ENCODE measurements at places on chromosomes 4 and X.

- no peak for DNase-seq
Measured at GRCh38 chrX:109848461-109849050, 115.5 kb upstream of the ACSL4 start.

- DNase-seq: no peak
Measured at GRCh38 chr4:33724685-33725084, 2519.6 kb downstream of the ARAP2 start.

- no peak for DNase-seq
Measured at GRCh38 chrX:2710041-2710840, 19.1 kb downstream of the CD99 start.

DNA sequence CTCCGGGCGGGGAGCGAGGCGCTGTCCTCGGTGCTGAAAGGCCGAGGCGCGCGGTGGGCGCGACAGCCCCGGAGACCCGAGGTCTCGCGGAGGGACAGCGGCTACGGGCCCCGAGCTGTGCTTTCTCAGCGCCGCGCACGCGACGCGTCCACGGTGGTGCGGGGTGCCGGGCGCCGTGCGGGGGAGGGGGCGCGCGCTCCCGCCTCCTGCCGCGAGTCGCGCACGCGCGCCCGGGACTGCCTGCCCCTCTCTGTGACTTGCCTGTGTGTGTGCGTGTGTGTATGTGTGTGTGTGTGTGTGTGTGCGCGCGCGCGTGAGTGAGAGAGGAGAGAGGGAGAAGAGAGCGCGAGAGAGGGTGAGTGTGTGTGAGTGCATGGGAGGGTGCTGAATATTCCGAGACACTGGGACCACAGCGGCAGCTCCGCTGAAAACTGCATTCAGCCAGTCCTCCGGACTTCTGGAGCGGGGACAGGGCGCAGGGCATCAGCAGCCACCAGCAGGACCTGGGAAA is at the start of gene GRIA2:
GRIA2 (plus strand) TSS at position 358 of the 511 bp plus-strand sequence. CDS start 315 bp downstream, outside the sequence.
- DNase-seq: peak; percentile 29

- no peak for DNase-seq
Measured at GRCh38 chrX:100650841-100651240, 6.8 kb downstream of the SRPX2 start.

- DNase-seq: no peak
Measured at GRCh38 chr4:38130884-38131283, 170.7 kb downstream of the PTTG2 start.

DNA sequence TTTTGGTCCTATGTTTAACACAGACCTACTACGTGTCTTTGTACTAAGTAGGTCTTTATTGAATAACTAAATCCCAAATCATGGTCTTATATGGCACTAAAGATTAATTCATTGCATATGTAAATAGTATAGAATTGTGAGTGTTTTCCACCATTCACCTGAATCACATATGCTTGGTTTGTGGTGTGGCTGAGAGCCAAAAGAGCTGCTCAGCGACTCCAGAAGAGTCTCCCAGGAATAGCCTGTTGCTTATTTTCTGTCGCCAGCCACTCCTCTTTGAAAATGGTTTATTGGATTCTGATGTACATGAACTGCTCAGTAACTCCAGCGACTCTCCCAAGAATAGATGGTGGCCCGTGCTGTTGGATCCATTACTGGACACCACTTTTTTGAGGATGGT is 184.5 kb downstream of the CLCN4 start:
- DNase-seq: peak; percentile 2

DNA sequence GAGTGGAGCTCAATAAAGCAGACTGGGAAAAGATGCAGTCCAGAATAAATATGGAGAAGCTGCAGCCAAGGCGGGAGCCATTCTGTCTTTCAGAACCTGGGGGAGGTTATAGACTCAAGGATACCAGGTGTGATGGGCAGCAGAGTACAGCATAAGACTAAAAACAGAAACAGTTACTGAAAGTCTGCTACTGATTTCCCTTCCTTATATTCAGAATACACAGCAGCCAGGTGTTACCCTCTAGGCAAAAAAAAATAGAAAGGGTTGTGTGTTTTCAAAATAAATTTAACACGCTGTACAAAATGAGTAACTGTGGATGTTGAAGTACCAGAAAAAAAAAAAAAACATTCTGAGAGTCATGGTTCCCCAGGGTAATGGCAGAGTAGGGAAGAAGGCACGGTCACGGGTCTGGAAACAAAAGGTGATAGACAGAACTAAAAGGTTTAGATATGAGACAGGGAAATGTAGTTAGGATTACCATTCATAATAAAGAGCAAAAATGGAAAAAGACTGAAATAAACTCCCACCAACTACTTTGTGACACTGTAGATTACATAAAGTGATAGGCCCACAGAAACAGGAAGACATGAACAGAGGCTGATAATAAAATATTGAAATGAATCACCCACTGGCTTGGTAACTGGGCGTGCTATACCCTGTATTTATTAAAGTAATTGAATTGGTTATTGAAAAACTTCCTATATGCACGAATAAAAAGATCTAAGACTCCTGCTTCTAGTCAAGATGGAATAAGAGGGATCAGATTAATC is 10.8 kb upstream of the HHIP start:
- no peak for DNase-seq

- DNase-seq: no peak
Measured at GRCh38 chr4:122671919-122672490, 51.1 kb upstream of the IL21 start.

- no peak for DNase-seq
Measured at GRCh38 chr4:3386526-3386925, 55.2 kb upstream of the HGFAC start.

DNA sequence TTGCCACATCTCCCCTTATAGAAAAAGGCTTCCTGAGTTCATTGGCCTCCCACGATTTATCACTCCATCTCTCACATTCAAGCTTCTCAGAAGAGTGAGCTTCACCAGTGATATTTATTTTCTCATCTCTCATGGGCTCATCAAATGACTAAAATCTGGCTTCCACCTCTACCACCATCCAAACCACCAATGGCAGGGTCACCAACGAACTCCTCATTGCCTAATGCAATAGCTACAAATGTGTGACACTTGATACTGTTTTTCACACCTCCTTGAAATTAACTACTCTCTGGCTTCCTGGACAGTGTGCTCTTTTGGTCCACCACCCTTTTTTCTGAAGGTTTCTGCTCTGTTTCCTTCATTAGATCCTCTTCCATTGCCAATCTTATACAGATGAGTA is 129.0 kb downstream of the SH2D1A start:
- DNase-seq: no peak

GRCh38 chr4:169051761-169052593 is 41.9 kb upstream of the CBR4 start:
- DNase-seq: no peak

GRCh38 chr4:7981738-7982394 is 42.2 kb upstream of the AFAP1 start:
- DNase-seq: no peak

DNA sequence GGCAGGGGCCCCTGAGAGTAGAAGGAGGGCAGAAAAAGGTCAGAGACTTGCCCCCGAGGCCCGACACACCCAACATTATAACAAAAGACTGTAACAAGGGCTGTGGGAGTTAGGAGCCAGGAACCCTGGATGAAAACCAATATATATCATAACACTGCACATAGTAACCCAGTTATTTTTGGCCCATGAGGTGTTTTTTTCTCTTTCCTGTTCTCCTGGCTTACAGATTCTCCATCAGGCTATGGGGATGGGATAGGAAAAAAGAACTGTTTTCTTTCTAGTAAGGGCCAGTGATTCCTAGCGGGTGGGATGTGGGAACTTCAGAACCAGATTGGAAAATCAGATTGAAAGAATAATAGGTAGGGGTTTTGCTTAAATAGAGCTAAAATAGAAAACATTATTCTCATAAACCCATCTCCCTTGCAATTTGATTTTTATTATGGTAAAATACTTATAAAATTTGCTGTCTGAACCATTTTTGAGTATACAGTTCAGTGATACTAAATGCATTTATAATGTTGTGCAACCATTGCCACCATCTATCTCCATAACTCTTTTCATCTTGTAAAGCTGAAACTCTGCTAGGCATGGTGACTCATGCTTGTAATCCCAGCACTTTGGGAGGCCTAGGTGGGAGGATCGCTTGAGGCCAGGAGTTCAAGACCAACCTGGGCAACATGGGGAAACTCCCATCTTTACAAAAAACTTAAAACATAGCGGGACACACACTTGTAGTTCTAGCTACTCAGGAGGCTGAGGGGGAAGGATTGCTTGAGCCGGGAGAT is 33.5 kb downstream of the SNX25 start:
- no peak for DNase-seq
